GF-D8 (cell line): ENCODE measurements at places on chromosomes 2 and 18.

DNA sequence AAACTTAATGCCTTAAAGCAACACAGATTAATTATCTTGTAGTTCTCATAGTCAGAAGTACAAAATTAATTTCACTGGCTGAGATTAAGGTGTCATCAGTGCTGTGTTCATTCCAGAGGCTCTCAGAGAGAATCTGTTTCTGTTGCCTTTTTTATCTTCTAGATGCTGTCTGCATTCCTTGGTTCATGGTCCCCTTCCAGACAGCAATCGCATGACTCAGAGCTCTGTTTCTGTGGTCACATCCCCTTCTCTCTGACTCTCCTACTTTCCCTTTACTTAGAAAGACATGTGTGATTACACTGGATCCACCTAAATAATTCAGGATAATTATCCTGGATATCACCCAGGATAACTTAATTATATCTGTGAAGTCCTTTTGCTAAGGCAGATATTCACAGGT, 148.6 kb downstream of the MAIP1 start:
- DNase-seq: no peak

GRCh38 chr18:48569915-48570264, 31.1 kb downstream of the CTIF start:
- DNase-seq: no peak

DNA sequence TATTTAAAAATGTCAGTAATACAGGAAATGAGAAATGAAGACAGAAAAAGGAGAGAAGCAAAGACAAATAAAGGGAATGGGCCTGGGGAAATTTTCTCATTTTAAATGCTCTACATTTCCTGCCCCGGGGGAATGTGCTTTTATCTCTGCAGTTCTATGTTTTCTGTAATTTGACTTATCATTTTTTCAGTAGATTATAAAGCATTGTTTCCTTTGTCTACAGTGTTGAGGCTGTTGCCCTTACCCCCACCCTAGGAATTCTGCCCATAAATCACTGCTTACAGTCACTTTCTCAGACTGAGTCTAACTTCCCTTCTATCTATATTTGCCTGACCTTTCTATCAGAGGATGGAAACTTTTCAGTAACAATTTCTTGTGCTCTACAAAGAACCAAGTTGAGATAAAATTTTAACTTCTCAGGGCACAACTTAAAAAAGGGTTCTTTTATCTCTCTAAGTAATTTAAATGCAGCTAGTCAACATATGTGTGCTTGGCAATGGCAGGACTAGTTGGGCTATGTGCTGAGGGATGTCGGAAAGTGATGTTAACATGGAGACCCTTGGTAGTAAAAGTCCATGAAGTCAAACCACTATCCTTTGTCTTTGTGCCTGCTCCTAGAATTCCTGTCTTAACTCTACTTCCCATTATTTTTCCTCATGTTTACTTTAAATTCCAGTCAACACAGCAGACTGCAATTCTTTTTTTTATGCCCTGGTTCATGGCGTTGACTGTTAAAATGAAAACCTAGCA, 146.5 kb upstream of the MMADHC start:
- no peak for DNase-seq

GRCh38 chr2:209533391-209533790, 109.5 kb downstream of the MAP2 start:
- DNase-seq: no peak

- no peak for DNase-seq
These were observed 47.8 kb downstream of the TMX3 start for GRCh38 chr18:68667121-68667520.

DNA sequence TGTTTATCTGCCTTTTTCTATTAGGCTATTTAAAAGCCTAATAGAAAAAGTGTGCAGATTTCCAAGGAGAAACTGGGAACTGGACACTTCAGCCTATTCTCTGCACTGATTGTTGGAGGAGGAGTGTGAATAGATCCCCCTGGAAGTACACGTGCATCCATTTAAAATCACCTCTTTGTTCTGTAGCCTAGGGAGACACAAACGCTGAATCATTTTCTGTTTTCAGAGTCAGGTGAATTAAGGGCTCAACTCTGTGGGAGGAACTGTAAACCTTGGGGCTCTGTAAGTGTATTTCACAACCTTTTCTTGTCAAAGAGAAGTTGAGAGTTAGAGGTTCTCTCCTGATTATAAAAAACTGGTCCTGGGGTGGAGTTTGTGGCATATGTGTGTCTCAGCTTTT, 159.7 kb downstream of the SPAG16 start:
- no peak for DNase-seq

- no peak for DNase-seq
These were observed 92.6 kb downstream of the ACTR2 start for GRCh38 chr2:65320042-65320725.

- DNase-seq: no peak
These were observed 25.5 kb downstream of the TTR start for GRCh38 chr18:31617031-31617717.

GRCh38 chr18:916562-916961, 11.9 kb downstream of the ADCYAP1 start:
- DNase-seq: no peak

DNA sequence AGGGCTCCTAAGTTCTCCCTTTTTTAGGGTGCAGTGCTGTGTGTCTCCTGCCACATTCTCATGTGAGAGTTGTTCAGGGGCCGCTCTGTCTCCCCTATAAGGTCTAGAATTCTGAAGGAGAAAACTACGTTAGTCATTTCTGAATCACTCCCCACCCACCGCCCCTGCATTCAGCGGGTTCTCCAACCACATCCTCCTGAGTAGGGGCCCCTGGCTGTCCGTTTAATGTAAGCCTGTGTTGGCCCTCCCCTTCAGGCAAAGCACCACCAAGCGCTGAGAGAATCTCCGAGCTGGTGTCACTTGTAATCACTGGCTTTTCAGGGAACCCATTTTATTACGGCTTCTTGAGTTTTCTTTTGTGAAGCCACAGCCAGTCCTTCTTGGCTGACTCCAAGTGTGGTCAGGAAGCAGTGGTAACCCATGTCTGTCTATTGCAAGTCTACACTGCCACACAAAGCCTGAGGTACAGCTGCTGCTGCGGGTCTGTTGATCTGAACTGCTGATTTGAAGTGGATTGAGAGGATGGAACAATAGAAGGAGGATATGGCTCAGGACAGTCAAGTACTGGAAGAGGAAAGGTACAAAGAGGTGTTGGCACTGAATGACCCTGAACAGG, 16.9 kb downstream of the LCT start:
- no peak for DNase-seq

GRCh38 chr2:49978341-49978740, 824.0 kb upstream of the FSHR start:
- no peak for DNase-seq

DNA sequence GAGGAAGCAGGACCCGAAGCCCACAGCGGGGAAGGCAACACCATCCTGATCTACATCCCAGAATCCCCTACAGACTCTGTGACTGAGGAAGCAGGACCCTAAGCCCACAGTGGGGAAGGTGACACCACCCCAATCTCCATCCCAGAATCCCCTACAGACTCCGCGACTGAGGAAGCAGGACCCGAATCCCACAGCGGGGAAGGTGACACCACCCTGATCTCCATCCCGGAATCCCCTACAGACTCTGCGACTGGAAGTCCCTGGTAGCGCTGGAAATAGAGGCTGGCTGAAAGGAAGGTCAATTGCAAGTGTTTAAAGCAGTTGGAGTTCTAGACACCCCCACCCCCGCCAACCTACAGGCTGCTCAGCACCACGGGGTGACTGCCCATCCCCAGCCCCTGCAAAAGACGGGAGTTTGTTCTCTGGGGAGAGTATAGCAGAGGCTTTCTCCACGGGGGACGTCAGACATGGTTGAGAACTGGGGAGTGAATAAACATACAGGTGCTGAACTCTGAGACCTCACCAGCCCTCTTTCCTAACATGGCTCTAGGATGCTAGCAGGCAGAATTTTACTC, 21.0 kb downstream of the CIB4 start:
- no peak for DNase-seq

DNA sequence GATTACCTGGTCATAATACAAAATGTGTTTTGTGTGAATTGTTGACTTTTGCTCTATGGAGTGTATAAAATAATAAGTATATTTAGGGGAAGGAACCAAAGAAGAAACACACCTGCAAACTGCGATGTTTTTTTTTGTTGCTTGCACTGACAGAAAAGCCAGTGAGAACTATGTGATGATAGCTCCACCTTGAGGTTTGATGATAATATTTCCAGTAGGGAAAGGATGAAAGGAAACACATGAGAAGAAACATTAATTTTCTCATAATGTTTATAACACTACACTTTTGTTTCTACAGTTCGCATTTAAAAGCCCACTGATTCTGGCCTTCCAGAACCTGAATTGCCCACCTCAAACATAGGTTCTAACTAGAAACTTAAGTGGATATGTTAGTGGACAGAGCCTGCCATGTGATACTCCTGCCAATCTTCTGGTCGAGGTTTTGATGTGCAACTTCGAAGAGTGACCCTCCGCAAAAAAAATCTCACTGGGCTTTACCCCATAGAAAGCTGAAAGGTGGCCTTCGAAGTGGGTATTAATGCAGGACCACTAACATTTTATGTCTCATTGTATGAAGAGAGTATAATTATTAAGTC, 476.4 kb upstream of the SPHKAP start:
- no peak for DNase-seq

DNA sequence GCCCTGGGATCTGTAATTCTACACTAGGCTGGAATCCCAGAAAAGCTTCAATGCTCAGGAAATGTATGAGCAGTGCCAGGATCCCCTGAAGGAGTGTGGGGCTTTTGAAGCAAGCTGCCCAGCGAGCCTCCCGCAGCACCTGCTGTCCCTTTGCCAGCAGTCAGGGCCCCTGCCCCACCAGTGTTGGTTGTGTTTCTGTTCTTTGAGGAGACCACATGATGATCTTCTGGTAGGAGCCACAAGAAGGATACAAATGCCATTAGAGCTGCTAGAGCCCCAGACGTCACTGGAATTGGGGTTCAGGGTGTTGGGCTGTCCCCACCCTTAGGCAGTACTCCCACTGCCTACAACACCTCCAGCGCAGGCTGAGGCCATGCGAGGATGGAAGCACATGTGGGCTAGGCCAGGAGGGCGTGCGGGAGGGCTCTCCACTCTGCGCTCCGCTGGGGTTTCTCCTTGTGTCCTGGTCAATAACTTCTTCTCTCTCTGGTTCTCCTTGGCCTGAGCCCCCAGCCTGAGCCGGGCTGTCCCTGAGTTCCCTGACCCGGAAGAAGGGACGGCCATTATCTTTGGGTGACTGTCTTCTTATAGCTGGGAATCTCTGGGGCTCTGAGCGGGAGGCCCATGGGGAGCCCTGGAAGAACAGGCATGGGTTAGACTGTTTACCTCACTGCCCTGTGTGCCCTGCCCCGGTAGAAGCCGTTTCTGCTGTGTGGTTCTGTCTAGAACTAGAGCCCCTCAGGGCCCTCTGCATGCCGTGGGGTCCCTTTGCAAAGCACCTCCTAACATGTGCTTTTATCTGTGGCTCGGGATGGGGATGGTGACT, 73.9 kb downstream of the LRRFIP1 start:
- DNase-seq: no peak
